HS-5 (cell line): ENCODE measurements at places on chromosomes 11 and 22.

- DNase-seq = no peak
These were observed 38.5 kb downstream of the C11orf58 start for GRCh38 chr11:16776711-16777612.

DNA sequence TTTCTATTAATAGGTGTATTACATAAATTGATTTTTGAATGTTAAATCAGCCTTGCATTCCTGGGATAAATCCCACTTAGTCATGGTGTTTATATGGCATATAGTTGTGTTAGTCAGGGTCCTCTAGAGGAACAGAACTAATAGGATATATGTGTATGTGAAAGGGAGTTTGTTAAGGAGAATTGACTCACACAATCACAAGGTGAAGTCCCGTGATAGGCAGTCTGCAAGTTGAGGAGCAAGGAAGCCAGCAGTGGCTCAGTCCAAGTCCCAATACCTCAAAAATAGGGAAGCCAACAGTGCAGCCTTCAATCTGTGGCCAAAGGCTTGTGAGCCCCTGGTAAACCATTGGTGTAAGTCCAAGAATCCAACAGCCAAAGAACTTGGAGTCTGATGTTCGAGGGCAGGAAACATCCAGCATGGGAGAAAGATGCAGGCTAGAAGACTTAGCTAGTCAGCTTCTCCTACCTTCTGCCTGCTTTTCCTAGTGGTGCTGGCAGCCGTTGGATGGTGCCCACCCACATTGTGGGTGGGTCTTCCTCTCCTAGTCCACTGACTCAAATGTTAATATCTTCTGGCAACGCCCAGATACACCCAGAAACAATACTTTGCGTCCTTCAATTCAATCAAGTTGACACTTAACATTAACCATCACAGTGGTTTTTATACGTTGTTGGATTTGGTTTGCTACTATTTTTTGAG is 12.9 kb downstream of the SFI1 start:
- no peak for DNase-seq

DNA sequence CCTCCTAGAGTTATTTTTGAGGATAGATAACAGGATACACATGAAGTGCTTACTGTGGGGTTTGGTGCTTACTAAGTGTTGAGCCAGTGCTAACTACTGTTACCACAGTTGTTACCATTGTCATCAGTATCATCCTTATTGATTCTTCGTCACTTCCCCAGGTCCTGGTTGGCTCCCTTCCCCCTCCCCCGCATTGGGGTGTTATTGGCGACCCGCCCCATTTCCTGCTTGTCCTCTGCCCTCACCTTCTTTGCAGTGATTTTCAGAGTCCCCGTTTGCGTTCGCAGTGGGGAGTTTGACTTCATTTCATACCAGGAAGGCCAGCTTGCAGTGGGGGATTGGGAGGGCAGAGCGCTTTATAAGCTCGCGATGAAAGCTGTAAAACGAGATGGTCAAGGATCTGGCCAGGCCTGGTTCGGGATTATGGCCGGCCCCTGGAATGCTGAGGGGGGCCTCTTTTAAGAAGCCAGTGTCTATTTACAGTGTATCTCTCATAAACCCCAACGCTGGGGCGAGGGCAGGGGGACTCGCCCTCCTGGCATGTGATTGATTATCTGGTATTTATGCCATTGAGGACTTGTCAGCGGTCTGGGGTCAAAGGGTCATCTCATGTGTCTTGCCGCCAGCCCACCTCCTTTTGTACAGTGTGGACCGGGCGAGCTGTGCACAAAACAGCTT is 84.6 kb upstream of the NNMT start:
- no peak for DNase-seq

DNA sequence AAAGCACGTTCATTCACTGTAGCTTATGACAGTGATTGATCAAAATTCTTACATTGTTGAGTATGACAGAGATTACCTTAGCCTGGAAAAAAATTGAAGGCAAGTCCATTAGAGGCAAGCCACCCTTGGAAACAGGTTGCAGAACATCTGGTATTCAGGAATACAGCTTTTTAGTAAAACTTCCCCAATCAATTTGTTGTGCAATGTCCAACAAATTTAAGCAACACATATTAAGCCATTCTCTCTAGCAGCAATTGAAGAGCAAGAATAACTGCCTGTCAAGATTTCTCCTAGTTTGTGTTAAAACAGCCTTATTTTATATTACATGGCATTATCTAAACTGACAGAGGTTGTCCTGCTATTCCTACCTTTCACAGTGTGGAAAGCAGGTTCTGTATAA is 37.0 kb downstream of the BCL2L13 start:
- DNase-seq = no peak

- no peak for DNase-seq
These were observed 93.3 kb downstream of the KCNQ1 start for GRCh38 chr11:2537896-2538724.

- DNase-seq = no peak
These were observed 61.3 kb downstream of the BCL2L13 start for GRCh38 chr22:17699696-17700340.

DNA sequence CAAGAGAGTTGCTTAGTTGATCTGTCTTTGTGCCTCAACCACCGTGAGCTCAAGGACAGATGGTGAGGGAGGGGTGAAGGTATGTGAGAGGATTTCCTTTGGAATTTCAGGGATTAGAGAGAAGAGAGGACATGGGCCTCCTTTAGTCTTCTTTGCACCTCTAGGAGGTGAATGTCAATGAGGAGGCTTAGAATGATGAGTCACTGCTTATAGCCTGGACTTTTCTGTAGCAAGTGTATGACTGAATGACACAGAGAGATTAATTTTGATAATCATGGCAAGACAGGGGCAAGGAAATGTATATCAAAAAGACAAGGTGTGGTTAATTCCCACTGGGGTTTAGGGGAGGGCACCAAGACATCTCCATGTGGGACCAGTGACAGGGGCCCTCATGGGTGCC is 947.3 kb upstream of the TENM4 start:
- DNase-seq = no peak

DNA sequence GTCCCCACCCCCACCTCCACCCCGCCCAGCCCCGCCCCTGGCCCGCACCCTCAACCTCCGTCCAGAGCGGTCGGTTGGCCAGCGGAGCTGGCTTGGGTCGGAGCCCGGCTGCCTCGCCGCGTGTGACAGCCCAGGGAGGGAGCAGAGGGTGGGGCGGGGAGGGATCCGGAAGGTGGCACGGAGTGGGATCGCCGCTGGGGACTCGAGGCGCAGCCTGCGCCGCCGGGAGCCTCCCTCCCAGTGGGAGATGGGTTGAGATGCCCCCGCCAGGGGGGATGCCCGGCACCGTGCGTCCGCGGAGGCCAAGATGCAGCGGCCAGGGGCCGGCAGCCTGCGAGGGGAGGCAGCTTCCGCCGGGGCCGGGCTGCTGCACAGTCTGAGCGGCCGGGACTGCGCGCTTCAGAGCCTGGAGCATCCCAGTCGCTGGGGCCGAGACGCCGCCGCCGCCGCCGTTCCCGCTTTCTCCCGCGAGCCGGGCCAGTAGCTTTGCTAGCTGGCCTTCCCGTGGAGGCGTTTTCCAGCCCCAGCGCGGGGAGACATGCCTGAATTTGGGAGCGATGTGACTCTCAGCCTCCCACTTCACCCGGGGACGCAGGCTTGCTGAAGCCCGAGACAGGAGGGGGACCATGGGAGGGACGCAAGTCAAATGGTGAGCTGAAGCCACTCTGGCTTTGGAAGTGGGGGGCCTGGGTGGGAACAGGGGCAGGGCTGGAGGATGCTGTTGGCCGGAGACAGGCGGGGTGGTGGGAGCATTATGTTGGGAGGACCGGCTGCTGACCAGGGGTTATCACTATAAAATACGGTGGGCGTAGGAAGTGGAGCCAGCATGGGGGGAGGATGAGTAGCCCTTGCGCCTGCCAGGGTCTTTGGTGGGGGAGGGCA is 40.2 kb downstream of the DIXDC1 start:
- DNase-seq = no peak

DNA sequence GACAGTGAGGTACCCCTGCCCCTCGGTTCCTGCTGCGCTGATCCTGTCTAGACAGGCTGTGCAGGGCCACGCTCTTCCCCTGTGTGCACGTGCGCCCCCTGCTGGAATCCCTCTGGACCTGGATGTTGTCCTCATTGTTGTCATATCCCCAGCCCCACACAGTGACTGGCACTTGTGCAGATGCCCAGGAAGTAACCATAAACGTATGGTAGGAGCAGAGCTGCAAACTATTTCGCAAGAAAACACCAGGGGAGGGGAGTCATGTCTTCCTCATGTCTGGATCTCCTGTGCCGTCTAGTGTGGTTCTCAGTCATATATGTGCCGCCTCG is 114.7 kb downstream of the CRYBB2 start:
- no peak for DNase-seq
